Effector memory CD8-positive, alpha-beta T cell (primary cell): ENCODE measurements at places on chromosomes 11 and 22.
A peak's percentile ranks its signal among the peaks of the same experiment; 100 is the strongest.

- peaks cover 9% of the 10 kb centered on the region for H3K4me1 ChIP-seq
- H3K4me3 ChIP-seq: no peak overlapping the region
- no peak overlapping the region for H3K27ac ChIP-seq
- H3K27me3 ChIP-seq: no peaks in the 10 kb centered on the region
Measured at GRCh38 chr11:7520011-7520942, 6.5 kb downstream of the PPFIBP2 start.

DNA sequence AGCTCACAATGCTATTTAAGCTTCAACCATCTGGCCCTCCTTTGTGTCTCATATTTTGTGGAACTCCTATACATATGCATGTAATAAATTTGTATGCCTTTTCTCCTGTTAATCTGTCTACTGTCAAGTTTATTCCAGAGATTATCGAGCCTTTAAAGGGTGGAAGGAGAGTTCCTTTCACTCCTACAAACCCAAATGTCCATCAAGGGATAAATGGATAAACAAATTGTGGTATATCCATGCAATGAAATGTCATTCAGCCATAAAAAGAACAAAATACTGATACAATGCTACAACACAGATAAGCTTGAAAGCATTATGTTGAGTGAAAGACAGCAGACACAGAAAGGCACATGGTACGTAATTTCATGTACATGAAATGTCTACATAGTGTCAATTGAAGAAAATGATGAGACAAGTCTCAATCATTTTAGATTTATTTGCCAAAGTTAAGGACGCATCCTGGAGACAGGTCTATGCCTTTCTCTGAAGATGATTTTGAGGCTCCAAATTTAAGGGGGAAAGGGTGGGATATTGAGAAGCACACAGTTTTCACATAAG lies 17.7 kb upstream of the FEZ1 start:
- no peak for DNase-seq
- H3K27me3 ChIP-seq: no peaks in the 10 kb centered on the region
- peak overlapping the region; percentile 9 for H3K4me3 ChIP-seq
- peaks cover 45% of the 10 kb centered on the region for H3K4me1 ChIP-seq
- H3K36me3 ChIP-seq: peaks cover 16% of the 10 kb centered on the region

- H3K4me1 ChIP-seq: peaks cover 1% of the 10 kb centered on the region
- no peaks in the 10 kb centered on the region for H3K36me3 ChIP-seq
- no peak overlapping the region for H3K4me3 ChIP-seq
- H3K27ac ChIP-seq: no peak overlapping the region
- H3K27me3 ChIP-seq: no peaks in the 10 kb centered on the region
Measured at GRCh38 chr11:121904148-121904547, 211.9 kb downstream of the BLID start.

- peaks cover 4% of the 10 kb centered on the region for H3K36me3 ChIP-seq
- H3K27ac ChIP-seq: no peak overlapping the region
- no peak for DNase-seq
- H3K27me3 ChIP-seq: no peaks in the 10 kb centered on the region
- no peak overlapping the region for H3K4me3 ChIP-seq
Measured at GRCh38 chr22:31244046-31244942, 32.2 kb downstream of the LIMK2 start.

DNA sequence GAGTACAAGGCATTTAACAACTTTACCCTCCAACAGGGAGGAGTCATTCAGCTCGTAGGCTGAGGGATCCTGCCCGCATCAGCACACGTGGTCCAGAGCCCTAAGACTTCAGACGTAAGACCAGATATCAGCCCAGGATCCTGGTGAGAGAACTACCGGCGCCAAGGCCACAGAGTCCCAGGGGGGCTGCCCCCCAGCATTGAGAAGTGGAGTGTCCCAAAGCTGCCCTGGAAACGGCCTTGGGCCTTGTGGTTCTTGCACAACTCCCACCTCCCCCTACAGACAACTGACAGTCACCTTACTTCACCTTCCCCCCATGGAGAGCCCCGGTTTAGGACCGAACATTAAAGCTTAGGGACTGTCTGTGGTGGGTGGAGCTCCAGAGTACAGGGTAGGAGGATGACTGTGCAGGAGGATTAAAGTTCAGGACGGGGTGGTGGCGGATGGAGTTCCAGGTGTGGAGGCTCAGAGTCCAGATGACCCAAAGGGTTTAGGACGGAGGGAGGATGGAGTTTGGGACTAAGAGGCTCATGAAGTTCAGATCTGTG lies 1.0 kb downstream of the C11orf91 start:
- peaks cover 13% of the 10 kb centered on the region for H3K36me3 ChIP-seq
- peaks cover 12% of the 10 kb centered on the region for H3K4me1 ChIP-seq
- peaks cover 24% of the 10 kb centered on the region for H3K27me3 ChIP-seq
- DNase-seq: no peak
- peak overlapping the region; percentile 87 for H3K4me3 ChIP-seq

DNA sequence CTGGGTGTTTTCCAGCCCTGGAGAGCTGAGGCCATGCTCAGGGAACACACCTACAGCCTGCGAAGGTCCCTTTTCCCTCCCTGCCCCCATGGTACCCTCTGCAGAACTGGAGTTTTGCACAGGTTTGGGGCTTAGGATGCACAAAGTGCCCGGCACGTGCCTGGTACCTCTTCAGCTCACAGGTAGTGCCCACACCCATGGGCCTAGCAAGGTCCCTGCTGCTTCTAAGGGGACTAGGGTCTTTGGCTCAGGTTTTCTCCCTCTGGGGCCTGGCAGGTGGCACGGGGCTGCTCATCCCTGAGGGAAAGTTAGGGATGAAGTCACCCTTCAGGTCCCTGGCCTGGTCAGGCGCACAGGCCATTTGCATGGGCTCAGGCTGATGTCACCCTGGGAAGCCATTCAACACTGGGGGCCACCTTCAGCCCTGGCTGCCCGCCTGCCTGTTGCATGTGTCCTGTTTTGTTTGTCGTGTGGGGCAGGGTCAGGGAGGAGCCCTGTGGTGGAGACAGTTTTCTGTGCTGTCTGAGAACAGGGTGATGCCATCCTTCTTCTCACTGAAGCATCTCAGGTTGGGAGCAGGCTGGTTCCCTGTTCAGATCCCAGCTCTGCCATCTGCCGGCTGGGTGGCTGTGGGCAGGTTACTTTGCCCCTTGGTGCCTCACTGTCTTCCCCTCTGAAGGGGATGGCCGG lies 68.3 kb upstream of the CRYBB3 start:
- H3K4me1 ChIP-seq: peaks cover 2% of the 10 kb centered on the region
- no peak overlapping the region for H3K4me3 ChIP-seq

DNA sequence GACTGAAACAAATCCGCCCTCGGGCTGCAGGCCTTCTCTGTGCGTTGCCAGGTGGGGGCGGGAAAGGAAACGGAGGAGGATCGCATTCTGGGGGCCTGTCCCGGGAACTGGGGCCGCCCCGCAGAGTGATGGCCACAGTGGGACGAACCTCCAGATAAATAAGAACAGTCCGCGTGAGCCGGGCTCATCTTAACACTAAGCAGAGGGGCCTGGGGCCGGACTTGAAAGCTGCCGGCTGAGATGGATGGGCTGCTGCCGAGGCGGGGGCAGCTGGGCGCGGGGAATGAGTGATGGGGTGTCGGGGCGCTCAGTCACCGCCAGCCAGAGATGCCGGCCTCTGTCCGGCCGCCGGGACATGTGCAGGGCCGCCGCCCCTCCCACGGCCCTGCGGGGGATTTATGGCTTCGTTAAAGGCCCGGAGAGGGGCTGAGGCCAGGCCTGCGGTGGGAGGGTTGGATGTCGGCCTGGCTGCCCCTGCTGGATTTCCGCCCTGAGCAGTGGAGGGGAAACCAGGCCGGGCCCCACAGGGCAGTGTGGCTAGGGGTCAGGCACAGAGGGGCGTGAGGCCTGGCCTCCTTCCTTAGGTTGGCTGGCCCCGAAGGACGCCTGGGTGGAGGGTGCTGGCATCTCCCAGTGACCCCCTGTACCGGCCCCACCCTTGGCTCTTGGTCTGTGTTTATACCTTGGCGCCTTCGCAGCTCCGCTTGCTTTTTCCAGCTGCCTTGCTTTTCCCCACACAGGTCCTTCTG lies 45.3 kb upstream of the CD82 start:
- no peak for DNase-seq
- no peak overlapping the region for H3K27ac ChIP-seq
- H3K27me3 ChIP-seq: peaks cover 32% of the 10 kb centered on the region
- no peaks in the 10 kb centered on the region for H3K4me1 ChIP-seq

- H3K4me3 ChIP-seq: peak overlapping the region; percentile 8
- H3K36me3 ChIP-seq: peaks cover 68% of the 10 kb centered on the region
- peaks cover 49% of the 10 kb centered on the region for H3K4me1 ChIP-seq
- no peaks in the 10 kb centered on the region for H3K27me3 ChIP-seq
- DNase-seq: no peak
Measured at GRCh38 chr11:117045956-117046355, 52.3 kb downstream of the SIK3 start.

DNA sequence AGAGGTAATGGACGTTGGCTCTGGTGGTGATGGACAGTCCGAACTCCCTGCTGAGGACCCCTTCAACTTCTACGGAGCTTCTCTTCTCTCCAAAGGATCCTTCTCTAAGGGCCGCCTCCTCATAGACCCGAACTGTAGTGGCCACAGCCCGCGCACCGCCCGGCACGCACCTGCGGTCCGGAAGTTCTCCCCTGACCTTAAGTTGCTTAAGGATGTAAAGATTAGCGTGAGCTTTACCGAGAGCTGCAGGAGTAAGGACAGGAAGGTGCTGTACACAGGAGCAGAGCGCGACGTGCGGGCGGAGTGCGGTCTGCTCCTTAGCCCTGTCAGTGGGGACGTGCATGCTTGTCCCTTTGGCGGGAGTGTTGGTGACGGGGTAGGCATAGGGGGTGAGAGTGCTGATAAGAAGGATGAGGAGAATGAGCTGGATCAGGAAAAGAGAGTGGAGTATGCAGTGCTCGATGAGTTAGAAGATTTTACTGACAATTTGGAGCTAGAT lies 6.1 kb downstream of the DGCR8 start:
- H3K36me3 ChIP-seq: peaks cover 46% of the 10 kb centered on the region
- no peak overlapping the region for H3K27ac ChIP-seq
- H3K4me3 ChIP-seq: peak overlapping the region; percentile 51
- H3K4me1 ChIP-seq: peaks cover 80% of the 10 kb centered on the region
- DNase-seq: no peak

- H3K36me3 ChIP-seq: peaks cover 6% of the 10 kb centered on the region
- H3K4me3 ChIP-seq: no peak overlapping the region
- no peak for DNase-seq
- H3K27me3 ChIP-seq: peaks cover 38% of the 10 kb centered on the region
- no peak overlapping the region for H3K27ac ChIP-seq
Measured at GRCh38 chr11:111975076-111975806, 38.1 kb downstream of the DIXDC1 start.

GRCh38 chr11:17699147-17700114 lies 19.9 kb upstream of the MYOD1 start:
- peaks cover 47% of the 10 kb centered on the region for H3K27me3 ChIP-seq
- DNase-seq: no peak
- no peak overlapping the region for H3K27ac ChIP-seq
- H3K36me3 ChIP-seq: no peaks in the 10 kb centered on the region

DNA sequence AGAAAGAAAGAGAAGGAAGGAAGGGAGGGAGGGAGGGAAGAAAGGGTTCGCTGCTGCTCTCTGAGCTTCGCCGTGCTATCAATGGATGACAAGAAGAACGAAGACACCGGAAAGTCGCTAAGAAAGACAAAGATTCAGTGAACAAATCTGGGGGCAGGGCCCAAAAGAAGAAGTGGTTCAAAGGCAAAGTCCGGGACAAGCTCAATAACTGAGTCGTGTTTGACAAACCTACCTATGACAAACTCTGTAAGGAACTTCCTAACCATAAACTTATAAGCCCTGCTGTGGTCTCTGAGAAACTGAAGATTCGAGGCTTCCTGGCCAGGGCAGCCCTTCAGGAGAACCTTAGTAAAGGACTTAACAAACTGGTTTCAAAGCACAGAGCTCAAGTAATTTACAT lies 2.9 kb upstream of the TTLL1 start:
- no peak overlapping the region for H3K4me3 ChIP-seq
- H3K27me3 ChIP-seq: no peaks in the 10 kb centered on the region
- H3K36me3 ChIP-seq: peaks cover 4% of the 10 kb centered on the region
- H3K27ac ChIP-seq: no peak overlapping the region
- DNase-seq: no peak
- H3K4me1 ChIP-seq: peaks cover 7% of the 10 kb centered on the region

GRCh38 chr11:117606211-117606610 lies 190.8 kb downstream of the DSCAML1 start:
- H3K36me3 ChIP-seq: peaks cover 3% of the 10 kb centered on the region
- H3K4me3 ChIP-seq: no peak overlapping the region
- H3K27me3 ChIP-seq: peaks cover 16% of the 10 kb centered on the region
- no peak for DNase-seq
- H3K27ac ChIP-seq: no peak overlapping the region

DNA sequence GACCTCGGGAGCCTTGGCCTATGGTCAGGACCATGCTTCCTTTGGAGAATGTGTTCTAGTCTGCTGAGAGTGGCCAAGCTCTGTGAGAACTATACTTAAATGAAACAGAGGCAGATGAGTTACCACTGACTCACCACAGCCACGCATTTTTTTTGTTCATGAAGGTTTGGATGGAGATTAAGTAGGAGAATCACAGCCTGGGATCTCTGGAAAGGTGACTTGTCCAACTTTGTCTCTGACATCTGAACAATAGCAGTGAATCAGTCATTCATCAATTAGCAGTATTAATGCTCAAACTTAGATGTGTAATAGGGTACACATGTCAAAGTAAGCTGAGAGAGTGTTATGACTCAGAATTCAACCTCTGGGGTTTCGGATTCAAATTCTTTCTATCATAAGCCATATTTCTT lies 100.7 kb upstream of the ANO3 start:
- no peaks in the 10 kb centered on the region for H3K36me3 ChIP-seq
- no peak overlapping the region for H3K4me3 ChIP-seq
- DNase-seq: no peak
- H3K27ac ChIP-seq: no peak overlapping the region

GRCh38 chr11:19933132-19933735 lies 220.6 kb downstream of the NAV2 start:
- H3K36me3 ChIP-seq: no peaks in the 10 kb centered on the region
- H3K27ac ChIP-seq: no peak overlapping the region
- no peak for DNase-seq
